T-helper 2 cell treated with Interferon-gamma antibody and Interleukin-4, amounts not matched to agents 5 μg/mL and 100 μg/mL, for 36 hours (primary cell): ENCODE measurements at places on chromosomes 1 and 21.
A peak's percentile ranks its signal among the peaks of the same experiment; 100 is the strongest.

- DNase-seq: no peak
These were observed 210.6 kb downstream of the KIF26B start for GRCh38 chr1:245365095-245366020.

DNA sequence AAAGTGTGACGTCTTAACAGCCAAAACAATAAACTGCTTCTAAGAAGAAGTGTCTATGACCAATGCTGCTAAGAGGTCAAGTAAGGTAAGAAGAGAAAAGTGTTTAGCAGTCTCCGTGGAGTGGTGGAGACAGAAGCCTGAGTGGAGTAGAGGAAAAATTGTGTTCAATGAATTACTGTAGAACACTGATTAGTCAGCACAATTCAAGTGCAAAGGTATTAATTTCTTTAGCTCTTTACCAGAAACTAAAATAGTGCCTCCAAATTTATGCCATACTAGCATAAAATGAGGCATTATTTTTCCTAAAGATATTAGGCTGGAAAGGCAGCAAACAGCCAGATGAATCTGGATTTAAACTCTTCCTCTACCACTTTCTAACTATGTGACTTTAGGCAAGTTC lies 56.1 kb downstream of the PIK3R3 start:
- DNase-seq: no peak

- DNase-seq: no peak
These were observed 152.6 kb downstream of the ZNF281 start for GRCh38 chr1:200257235-200257634.

- DNase-seq: no peak
These were observed 246.0 kb downstream of the TRABD2B start for GRCh38 chr1:47751193-47751592.

DNA sequence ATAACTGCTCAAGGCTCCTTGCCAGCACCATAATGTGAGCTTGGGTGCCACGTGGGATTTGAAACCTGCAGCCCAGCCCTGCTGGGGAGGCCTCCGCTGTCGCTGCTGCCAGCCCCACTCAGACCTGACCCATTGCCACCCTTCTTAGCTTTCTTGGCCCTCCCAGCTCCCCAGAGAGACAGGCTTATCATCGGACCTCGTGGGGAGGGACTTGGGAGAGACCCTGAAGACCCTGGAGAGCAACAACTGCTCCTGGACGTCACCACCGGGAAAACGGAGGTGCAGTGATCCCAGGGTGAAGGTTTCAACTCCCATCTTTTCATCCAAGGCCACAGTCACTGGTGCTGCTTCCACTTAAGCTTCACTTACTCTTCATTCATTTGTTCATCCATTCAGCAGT lies 596.1 kb downstream of the PTPRU start:
- DNase-seq: no peak

- DNase-seq: no peak
These were observed 68.9 kb upstream of the PARP1 start for GRCh38 chr1:226476648-226477319.

DNA sequence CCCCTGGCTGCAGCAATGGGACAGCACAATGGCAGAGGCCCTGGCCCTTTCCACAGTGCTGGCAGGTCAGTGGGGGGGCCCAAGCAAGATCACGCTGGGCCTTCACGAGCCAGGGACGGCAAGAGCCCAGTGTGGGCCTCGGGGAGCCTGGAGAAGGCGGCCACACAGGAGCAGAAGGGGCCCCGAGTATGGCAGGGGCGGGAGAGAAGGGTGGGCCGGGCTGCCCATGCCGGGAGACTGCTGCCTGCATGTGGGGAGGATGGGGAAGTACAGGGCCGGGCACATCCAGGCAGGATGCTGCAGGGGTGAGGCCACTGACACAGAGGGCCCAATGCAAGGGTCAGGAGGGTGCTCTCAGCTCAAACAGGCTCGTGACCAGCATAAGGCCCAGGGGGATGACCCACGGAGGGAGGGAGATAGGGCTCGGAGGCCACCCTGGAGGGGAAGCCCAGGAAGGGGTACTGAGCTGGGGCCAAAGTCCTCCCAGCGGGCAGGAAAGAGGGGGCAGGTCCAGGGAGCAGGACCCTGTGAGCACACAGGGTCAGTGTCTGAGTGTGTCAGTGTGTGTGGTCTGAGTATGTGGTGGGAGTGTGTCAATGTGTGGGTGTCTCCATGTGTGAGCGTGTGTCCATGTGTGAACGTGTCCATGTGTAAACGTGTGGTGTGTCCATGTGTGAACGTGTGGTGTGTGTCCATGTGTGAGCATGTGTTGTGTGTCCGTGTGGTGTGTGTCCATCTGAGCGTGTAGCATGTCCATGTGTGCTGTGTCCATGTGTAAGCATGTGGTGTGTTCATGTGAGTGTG lies 13.1 kb downstream of the SLC19A1 start:
- DNase-seq: no peak

GRCh38 chr1:103371234-103371633 lies 154.3 kb upstream of the RNPC3 start:
- DNase-seq: no peak

DNA sequence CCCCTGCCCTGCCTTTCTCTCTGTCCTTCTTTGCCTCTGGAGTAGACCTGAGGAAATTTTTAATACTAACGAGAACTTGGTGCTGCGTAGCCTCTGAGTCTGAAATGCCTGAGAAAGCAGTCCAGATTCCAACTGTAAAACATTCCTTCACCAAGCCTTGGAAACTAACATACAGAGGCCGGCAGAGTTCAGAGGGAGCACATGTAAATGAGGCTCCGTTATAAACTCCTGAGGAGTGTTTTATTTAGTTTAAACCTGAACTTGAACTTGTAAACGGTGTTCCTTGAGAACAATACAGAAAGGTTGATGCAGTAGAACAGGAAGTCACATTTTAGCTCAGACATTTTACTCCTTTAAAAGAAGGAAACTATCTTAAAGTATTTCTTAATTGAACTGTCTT lies 280.7 kb downstream of the TM2D1 start:
- no peak for DNase-seq

- no peak for DNase-seq
These were observed 32.0 kb downstream of the NTPCR start for GRCh38 chr1:232982238-232982944.

- DNase-seq: peak; percentile 39
These were observed 17.7 kb downstream of the RAP1GAP start for GRCh38 chr1:21651214-21652042.

- no peak for DNase-seq
These were observed 521.4 kb upstream of the CAMK1G start for GRCh38 chr1:209062081-209062620.

GRCh38 chr21:29295066-29295650 lies 3.6 kb upstream of the BACH1 start:
- no peak for DNase-seq

DNA sequence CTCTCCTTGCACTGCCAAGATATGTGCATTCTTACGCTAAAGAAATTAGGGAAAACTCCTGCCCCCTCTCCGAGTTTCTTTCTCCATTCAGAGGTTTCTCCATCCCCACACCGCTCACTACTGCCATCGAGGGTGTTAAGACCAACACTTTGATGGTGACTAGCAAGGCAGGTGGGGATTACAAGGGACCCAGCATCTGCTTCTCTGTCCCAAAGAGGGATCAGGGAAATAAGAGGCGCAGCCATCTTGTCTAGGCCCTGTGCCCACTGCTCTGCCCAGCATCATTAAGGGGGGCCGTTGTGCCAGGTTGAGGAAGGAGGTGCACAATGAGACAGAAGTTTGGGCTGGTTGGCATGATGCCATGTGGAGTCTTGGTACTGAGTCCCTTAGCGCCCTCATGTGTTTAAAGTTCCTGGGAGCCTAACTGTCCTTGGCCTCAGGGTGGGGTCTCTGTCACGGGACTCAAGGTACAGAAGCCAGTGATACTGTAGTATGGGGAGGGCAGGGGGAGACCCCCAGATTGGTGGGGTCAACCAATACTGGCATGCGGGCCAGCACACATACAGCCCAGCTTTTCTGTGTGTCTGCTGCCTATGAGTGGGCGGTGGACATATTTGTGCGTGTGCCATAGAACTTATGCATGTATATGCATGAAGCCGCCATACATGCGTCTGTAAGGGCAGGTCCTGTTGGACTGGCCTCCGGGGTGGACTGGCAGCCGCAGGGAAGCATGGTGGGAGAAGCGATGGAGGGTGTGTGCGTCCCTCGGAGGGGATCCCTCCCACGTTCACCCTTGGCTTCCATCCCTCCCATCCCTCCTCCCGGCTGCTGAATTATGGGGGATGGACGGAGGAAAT lies 5.5 kb downstream of the EFNA3 start:
- DNase-seq: no peak

GRCh38 chr1:43450251-43450941 lies 3.3 kb downstream of the HYI start:
- no peak for DNase-seq

DNA sequence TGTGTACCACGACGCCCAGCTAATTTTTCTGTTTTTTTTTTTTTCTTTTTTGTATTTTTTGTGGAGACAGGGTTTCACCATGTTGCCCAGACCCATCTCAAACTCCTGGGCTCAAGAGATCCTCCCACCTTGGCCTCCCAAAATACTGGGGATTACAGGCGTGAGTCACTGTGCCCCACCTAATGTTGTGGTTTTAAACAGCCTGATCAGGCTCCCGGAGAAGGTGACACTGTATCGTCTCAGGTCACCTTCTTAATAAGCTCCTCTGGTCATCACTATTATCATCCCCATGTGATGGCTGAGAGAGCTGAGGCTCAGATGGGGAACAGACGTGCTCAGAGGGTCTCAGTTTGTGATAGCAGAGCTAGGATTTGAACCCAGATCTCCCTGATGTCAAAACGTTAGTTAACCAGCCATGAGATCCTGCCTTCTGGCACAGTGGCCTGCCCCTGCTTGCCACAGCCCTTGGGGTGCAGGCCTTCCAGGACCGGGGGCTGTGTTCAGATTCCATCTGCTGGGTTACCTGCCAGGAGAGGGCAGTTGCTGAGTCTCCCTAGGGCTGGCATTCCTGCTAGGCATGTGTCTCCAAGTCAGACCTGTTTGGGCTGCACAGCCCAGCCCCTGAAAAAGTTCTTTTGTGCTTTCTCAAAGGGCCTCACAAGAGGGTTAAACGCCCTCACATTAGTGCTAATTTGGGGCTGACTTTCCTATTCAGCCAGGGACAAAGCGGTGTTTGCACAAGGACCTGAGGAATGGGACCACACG lies 32.7 kb upstream of the GRHL3 start:
- no peak for DNase-seq

- DNase-seq: no peak
These were observed 65.8 kb upstream of the BCL9 start for GRCh38 chr1:147475488-147475887.

GRCh38 chr1:84856726-84857270 lies 36.2 kb downstream of the LPAR3 start:
- no peak for DNase-seq

GRCh38 chr1:152367436-152367835 lies 7.6 kb upstream of the FLG2 start:
- DNase-seq: no peak

DNA sequence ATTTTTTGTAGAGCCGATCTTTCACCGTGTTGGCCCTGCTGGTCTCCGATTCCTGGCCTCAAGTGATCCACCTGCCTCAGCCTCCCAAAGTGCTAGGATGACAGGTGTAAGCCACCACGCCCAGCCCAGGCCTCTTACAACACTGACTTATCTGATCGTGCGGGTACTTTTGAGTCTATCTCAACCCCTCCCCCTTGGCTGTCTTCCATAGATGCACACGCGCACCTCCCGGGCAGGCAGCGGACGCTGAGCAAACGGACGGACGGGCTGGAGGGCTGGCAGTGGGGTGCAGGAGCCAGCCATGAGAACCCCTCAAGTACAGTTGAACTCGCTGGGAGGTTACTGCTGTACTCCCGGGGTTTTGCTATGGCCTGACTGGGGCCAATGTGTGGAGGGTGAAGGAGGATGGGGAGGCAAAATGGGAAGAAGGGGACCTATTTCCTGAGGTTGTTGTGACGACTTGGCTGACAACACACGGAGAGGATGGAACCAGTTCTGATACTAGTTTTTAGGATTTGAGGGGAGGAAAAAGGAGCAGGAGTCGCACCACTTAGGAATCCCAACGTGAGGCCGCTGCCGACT lies 959 bp downstream of the CD58 start:
- DNase-seq: peak; percentile 33
